ENCODE measurements at places on chromosomes 3 and 15.

DNA sequence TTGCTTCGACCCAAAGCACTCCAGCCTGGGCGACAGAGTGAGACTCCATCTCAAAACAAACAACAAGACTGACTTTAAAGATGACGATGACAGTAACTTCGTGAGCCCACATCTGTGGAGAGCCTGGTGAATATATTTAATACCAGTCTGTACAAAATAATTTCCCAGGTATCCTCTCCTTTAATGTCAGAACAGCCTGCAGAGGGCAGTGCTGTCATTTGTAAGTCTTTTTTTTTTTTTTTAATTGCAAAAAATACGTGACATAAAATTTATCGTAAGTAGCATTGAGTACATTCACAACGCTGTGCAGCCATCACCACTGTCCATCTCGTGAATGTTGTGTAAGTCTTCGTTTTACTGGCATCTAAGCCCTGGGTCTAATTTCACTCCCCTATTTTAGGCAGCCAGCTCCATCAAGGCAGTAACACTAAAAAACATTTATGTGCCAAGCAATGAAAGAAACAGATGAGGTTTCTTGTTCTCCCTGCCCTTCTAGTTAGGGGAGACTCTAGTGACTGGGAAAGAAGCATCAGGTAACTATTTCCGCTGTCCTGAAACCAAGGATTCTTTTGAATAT is 1.4 kb downstream of the HTD2 start:
- DNase-seq, result peak; percentile 61

GRCh38 chr3:23236890-23237289 is 33.8 kb downstream of the UBE2E2 start:
- no peak for DNase-seq

DNA sequence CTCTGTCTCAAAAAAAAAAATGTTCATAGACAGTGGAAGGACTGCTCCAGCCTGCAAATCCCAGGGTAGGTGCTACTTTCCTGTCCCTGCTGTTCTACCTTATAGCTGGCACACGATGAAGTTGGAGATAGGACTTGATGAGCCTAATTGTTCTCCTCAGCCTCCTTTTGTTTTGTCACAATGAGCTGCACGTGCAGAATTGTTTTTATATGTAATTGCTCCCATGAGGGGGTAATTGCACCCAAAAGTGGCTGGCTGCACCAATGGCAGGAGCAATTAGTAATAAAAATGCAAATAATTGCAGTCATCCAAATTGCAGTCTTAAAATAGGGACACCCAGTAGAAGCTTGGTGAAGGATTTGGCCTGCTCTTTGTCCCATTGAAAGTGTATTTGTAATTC is 63.0 kb upstream of the PFN2 start:
- DNase-seq, result no peak

- DNase-seq, result no peak
Measured at GRCh38 chr3:71723452-71724170, 1.6 kb downstream of the EIF4E3 start.

DNA sequence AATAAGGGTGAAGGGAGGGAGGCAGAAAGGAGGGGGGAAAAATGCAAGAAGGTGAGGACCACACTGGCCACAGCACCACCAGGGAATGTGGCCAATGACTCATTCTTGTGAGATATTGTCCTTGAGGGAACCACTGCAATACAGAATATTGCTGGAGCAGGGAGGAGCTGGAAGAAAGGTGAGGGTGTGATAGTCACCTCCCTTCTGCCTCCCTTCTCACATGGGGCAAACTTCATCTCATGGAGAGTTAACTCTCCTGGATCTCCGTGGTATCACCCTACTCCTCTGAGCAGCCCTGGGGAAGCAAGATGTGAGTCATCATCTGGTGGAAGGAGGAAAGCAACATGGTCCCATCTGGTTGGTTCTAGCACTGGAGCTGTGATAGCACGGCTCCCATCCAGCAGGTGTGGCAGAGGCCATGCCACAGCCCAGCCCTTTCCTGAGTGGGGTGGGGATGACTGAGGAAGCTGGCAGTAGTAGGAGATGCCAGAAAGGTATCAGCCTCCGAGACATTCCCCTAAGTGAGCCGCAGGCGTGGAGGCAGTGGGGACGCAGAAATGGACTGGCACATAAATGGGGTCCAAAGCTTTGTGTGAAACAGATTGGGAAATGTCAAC is 115.9 kb upstream of the LPP start:
- DNase-seq, result peak; percentile 60

- DNase-seq, result no peak
Measured at GRCh38 chr15:57382215-57382614, 5.9 kb downstream of the CGNL1 start.
